ENCODE measurements at places on chromosomes 11 and 22.

DNA sequence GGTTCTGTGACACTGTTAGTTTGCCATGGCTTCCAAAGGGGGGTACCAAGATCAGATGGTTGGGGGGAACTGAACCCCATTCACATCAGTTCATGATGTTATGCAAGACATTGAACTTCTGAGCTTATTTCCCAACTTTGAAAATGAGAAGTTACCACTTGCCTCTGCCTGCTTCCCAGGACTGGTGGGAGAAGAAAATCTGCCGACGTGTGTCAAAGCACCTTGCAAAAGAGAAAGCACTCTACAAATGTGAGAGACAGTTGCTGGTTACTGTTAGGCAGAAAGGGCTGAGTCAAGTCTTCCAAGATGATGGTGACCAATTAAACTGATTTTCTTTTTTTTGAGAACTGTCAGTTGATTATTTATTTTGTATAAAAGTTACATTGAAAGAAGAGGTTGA is 45.6 kb downstream of the SMCO4 start:
- DNase-seq, result no peak

DNA sequence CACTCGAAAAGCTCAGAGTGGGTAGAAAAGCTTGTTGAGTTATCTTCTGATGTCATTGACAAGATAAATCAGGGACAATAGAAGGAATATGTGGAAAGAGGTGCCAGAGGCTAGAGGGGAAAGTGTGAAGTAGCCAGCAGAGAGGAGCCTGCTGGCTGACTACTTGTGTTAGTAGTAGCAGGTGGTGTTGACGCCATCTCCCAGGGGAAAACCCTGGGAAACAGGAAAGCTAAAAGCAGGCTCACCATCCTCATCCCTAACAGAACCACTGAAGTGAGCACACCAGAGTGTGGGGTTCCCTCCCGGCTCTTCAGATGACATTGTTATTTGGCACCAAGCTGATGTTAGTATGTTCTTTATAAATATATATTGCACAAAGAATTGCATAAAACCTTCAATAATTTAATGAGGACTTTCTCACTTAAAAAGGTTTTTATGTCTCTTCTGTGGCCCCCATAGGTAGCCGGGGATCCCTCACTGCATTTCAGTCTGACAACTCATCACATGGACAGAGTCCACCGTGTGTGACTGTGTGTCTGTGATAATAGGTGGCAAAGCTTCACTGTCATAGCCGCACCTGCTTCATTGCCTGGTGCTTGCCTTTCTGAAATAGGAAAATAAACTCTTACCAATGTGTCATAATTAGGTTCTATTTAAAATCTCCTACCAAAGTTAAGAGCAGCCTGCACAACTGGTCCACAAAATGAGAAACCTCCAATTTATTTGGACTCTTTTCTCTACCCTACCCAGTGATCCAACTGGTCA is 63.2 kb upstream of the TOP3B start:
- DNase-seq, result no peak

DNA sequence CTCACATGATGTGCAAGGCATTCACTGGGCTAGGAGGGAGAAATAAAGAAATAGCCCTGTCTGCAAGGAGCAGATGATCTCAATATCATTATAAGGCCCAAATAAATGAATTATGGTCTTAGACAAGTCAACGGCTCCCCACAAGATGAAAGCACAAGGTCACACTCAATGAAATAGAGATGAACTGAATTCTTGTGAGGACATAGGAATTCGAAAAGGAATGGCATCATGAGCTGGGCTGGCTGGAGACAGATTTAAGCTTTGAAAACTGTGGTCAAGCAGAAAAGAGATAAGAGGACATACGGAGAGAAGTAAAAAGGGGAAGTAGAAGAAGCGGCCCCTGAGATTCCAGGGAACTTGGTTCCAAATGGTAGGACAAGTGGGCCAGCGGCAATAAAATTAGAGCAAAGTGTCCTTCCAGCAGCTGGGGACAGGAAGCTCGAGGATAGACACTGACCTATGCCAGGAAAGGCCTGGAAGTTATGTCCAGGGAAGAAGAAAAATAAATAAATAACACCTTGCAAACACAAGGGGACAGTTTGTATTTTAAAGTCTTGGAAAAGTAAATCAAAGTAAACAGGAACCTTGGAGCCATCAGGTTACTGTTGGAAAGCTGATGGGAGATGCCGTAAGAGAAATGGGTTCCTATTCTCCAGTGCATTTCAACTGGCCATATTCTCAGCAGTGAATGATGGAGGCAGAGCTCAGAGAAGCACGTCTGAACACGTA is 37.8 kb downstream of the GALNT18 start:
- DNase-seq, result no peak

DNA sequence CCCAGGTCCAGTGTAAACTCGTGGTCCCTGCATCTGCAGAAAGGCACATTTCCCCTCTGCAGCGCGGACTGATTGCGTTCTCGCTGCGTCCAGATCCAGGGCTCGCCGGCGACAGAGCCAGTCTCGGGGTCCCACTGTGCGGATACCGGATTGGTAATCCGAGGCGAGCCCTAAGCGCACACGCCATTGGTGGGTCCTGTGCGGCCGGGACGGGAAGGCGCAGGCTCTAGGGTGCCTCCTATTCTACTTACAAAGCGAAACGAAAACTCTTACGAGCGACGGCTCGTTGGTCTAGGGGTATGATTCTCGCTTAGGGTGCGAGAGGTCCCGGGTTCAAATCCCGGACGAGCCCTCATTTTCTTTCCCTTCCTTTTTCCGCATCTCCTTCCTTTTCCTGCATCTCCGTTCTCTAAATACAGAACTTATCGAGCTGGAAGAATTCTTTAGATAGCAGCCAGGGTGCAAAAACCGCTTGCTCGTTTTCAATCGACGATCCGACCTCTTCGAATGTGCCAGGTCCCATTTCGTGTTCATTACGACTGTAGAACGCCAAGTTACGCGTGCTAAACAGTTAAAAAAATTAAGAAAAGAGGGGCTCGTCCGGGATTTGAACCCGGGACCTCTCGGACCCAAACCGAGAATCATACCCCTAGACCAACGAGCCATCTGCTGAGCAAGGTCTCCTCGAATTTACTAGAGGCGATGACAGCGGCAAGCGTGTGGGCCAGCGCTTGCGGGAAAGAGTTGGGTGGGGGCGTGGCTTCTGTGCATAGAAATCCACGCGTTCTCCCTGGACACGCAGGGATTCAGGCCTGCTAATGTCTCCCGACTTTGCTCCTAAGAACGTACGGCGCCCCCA is 29.2 kb upstream of the WNT11 start:
- DNase-seq, result peak; percentile 87

DNA sequence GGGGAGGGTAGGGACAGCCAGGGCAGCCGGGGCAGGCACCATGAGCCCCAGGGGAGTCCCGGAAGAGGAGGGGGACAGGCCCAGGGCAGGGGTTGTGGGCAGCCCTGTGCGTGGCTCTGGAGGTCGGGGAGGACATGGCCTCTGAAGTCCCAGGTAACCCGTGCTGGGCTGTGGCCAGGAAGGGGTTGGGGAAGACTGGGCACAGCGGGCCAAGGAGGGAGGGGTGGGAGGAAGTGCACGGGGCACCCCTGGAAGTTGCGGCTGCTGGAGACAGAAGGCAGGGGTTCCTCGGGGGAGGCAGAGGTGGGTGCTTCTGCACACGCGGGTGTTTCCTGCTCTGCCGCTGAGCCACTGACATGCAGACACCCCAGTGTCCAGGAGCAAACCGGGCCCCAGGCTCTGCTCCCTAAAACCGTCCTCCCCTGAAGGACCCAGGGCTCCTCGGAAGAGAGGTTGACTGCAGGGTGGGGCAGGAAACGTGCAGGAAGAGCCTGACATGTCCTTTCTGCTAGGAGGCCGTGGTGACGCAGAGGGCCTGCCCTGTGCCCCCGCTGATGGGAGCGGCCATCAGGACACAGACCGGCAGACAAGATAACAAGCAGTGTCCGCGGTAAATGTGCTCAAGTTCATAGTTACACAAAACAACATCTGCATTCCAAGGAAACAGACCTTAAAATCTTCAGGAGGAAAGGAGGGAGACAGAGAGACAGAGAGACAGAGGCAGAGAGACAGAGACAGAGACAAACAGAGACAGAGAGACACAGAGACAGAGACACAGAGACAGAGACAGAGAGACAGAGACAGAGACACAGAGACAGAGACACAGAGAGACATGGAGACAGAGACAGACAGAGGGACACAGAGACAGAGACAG is 5.7 kb downstream of the TNNI2 start:
- DNase-seq, result no peak

DNA sequence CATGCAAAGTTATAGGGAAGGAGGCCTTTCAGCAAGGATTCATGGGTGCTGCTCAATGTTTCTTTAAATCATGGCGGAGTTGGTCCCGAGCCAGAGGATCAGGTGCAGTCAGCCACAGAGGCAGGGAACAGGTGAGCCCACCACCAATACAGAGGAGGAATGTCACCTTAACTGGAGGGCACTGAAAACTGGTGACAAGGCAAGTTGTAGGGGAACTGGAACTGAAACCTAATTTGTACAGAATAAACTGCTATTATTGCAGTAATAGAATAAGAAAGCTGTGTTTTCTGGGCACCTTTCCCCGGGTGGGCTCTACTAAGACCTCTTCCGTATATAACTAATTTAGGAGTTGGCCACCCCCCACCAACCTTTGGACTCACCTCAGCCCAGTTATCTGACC is 296.0 kb upstream of the NARS2 start:
- DNase-seq, result no peak

- DNase-seq, result no peak
These were observed 6.1 kb downstream of the MICAL2 start for GRCh38 chr11:12116425-12117032.

- no peak for DNase-seq
These were observed 235.3 kb downstream of the CSNK2A3 start for GRCh38 chr11:11117730-11118129.

DNA sequence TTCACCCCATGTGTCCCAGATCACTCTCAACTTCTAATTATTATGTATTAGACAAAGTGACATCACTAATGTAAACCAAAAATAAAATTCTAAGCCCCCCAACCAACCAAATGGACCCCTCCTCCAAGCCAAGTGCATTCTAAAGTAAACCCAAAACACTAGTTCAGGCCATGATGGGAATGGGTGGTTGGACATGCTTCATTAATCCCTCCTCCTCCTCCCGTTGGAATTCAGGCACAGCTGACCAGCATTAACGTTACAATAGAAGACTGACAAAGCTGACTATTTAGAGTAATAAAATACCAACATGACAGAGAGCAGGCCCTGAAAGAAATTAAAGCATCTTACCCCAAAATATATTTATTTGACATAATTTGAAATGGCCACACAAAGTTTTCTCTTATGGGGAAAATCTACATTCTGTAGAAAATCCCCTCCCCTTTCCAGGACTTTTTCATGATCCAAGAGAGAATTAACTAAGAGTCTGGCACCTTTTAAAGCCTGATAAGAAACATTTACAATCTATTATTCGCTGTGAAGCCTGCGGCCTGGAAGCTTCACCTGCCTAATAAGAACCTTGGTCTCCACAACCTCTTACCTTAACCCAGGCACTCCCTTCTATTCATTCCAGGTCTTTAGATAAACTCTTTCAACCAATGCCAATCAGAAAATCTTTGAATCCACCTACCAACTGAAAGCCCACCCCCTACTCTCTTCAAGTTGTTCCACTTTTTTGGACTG is 948.5 kb upstream of the CCDC90B start:
- no peak for DNase-seq

DNA sequence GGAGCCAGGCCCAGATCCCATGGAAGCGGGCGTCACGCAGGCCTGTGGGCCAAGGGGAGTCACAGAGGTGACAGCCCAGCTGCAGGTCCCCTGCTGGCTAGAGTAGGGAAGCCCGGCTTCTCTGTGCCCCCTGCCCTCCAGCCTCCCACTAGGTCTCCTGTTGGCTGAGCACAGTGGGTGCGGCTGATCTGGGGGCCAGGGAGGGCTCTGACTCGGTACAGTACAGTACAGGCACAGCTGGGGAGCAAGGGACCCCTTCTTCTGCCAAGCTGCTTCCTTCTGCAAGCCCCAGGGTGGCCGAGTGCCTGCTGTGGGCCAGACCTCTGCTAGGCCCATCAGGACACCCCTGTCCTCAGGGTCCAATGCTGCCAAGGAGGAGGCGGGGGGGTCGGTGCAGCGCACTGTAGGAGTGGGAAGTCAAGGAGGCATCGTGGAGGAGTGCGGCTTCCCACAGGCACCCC is 10.1 kb downstream of the SUSD2 start:
- DNase-seq, result peak; percentile 58

- no peak for DNase-seq
These were observed 2.6 kb upstream of the SHISA8 start for GRCh38 chr22:41917375-41917902.

- no peak for DNase-seq
These were observed 12.5 kb downstream of the OR5B3 start for GRCh38 chr11:58394195-58394594.

GRCh38 chr11:7570938-7571521 is 57.2 kb downstream of the PPFIBP2 start:
- no peak for DNase-seq

GRCh38 chr22:27801616-27802345 is at the start of gene MN1:
Gene MN1 (minus strand): TSS chr22:27801756. CDS start chr22:27800543, 1,213 bp downstream.
- peak; percentile 95 for DNase-seq

DNA sequence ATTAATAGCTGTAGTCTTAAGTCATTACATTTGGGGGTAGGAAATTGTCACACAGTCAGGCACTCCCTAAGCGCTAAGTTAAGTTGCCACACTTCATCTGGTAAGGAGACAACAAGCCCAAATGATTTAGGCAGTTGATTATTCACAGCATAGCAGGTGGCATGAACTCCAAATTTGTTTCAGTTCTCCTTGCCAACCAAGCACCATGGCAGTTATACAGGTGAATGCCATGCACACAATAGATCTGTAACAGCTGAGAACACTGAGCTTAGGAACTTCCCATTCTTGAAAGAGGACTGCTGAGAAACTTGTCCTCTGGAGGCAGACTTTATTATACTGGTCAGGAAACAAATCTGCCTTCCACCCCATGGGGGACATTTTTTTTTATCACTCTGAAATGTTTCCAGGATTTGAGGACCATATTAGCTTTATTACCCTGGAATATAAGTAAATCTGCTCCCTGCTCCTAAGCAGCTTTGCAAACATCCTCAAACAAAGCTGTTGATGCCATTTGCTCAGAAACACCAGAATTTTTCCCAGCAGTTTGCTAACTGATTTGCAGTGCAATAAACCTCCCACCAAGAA is 5.1 kb upstream of the INTS4 start:
- DNase-seq, result no peak

DNA sequence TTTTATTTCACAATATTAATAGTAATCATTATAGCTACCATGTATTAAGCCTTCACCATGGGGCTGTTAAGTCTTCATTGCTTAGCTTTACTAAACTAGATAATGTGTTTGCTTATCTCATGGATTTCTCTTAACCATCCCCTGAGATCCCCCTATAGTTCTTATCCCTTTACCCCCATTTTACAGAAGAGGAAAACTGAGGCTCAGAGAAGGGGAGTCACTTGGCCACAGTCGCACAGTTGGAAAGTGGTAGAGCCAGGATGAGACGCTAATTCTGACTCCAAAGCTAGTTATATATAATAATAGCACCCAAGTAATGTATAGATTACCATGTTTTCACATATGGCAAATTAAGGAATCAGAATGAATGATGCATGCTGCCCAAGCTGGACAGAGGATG is 9.7 kb upstream of the TFIP11 start:
- no peak for DNase-seq

GRCh38 chr22:45925811-45926351 is 51.1 kb downstream of the WNT7B start:
- DNase-seq, result no peak

Measured in HuH-7 (cell line).